ENCODE measurements at places on chromosomes 6 and 20.

GRCh38 chr6:118134736-118135135 is 227.7 kb downstream of the SLC35F1 start:
- DNase-seq, result no peak

DNA sequence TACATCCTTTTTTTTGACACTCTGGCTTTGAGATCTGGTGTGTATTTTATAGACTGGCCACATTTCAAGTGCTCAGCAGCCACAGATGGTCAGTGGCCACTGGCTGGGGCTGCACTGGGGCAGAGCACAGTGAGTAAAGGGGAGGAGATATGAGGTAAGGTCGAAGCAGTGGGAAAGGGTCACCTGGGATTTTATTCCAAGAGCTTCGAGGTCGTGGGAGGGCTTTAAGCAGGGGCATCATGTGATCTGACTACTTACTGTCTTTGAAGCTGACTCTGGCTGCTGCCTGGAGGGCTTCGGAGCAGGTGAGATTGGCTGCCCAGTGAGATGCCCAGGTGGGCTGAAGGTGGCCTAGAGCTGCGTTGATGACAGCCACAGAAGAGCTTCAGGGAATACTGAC is 6.7 kb downstream of the C20orf203 start:
- no peak for DNase-seq

DNA sequence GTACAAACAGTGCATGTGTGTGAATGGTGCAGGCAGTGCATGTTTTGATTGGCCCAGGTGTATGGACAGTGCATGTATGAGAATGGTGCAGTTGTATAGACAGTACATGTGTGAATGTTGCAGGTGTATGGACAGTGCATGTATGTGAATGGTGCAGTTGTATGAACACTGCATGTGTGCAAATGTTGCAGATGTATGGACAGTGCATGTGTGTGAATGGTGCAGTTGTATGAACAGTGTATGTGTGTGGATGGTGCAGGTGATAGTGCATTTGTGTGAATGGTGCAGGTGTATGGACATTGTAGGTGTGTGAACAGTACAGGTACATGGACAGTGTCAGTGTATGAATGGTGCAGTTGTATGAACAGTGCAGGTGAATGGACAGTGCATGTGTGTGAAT is 4.0 kb upstream of the KLHL31 start:
- DNase-seq, result no peak

DNA sequence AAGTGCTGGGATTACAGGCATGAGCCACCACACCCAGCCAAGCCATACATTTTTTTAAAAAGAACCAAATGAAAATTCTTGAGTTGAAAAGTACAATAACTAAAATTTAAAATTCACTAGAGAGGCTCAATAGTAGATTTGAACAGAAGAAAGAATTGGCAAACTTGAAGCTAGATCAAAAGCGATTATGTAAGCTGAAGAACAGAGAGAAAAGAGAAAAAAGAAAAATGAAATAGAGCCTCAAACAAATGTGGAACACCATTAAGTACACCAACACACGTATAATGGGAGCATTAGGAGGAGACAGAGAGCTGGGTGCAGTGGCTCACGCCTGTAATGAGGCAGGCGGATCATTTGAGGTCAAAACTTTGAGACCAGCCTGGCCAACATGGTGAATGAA is 31.0 kb downstream of the ERGIC3 start:
- DNase-seq, result no peak

DNA sequence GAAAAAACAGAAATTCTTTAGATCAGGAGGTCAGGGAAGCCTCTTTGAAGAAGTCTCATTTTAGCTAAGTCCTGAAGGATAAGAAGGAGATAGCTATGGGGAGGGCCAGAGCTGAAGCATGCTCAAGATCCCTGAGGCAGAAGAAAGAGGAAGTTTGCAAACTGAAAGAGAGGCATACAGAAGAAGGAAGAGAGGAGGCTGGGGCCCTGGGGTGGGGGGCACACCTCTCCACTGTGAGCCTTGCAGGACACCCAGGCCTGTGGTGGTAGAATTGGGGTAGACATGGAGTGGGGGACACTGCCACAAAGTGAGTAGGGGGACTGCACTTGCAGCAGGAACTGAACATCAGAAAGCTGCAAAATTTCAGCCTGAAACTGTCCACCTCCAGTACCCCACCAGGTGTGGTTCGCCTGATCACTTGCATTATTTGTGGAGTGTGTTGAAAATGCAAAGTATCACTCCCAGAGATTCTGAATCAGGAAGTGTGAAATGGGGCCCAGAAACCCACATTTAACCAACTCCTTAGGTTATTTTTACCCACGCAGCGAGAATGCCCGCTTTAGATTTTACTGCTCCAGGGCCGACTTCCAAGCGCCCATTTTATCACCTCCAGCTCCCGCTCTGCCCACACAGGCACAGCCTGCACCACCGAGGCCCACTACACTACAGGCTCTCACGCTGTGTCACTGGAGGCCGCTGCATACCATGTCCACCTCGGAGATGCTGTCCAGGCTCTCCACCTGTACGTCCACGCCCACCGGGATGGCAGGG is 44.0 kb downstream of the GABRR2 start:
- DNase-seq, result no peak

DNA sequence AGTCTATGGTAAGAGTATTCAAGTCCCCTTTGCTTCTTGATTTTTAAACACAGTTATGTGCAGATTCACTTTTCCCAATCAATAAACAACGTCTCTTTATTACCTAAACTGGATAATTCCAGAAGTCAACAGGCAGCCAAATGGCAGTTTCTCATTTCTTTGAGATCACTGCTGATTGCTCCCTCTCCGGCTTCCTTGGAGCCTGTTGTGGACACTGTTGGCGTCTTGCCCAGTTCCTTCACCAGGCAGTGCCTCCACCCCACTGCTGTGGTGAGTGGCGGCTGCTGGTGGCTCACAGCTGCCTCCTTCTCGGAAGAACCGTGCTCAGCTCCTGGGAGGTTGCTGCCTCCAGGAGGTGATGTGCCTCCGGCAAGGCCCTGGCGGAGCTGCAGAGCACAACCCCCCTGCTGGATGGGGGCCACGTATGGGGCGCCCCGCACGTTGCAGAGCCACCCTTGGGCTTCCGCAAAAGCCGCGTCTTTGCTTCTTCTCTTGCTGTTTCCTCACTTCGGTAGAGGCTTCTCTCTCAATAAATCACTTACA is 105.1 kb upstream of the CNKSR3 start:
- no peak for DNase-seq

DNA sequence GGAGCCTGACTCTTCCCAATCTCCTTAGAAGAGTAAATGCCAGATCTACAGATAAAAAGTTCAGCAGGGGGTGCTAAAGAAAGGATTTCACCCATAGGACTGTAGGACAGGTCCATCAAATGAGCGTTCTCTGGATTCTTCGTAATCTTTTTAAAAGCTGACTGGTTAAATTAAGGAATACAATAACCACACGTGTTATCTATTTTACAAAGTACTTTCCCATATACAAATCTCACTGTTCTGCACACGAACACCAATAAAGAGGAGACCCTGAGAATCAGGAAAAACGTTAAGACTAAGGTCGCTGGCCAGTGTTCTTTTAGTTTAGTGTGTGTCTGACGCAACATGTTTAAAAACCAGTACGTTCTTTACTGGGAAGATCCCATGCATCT is 542 bp downstream of the TUBE1 start:
- no peak for DNase-seq
